Adrenal gland (tissue), 19 donors: ENCODE measurements at places on chromosomes 1 and 21. TPM values are rescaled to one million over a fixed set of nuclear protein-coding genes. Genes with fewer than 3 reads are reported as not detected.
A peak's percentile ranks its signal among the peaks of the same experiment; 100 is the strongest.

C4BPA gene
- total RNA-seq: not detected

GRCh38 chr1:208807446-208808127 is 563.4 kb upstream of the PLXNA2 start:
- DNase-seq: no peak
- no peaks in the 10 kb centered on the region for H3K4me1 ChIP-seq
- no peak overlapping the region for H3K27ac ChIP-seq
- no peaks in the 10 kb centered on the region for H3K36me3 ChIP-seq

GRCh38 chr1:203306089-203306964 is 1.0 kb downstream of the BTG2 start:
- peak; percentile 89 for DNase-seq
- peak overlapping the region; percentile 91 for H3K4me3 ChIP-seq
- no peaks in the 10 kb centered on the region for H3K27me3 ChIP-seq
- H3K4me1 ChIP-seq: peaks cover 44% of the 10 kb centered on the region
- peaks cover 22% of the 10 kb centered on the region for H3K36me3 ChIP-seq
- peak overlapping the region; percentile 78 for H3K27ac ChIP-seq

GRCh38 chr1:156933136-156933535 is 12.7 kb downstream of the LRRC71 start:
- H3K4me1 ChIP-seq: no peaks in the 10 kb centered on the region
- no peak overlapping the region for H3K27ac ChIP-seq
- no peak for DNase-seq
- H3K36me3 ChIP-seq: no peaks in the 10 kb centered on the region
- H3K27me3 ChIP-seq: no peaks in the 10 kb centered on the region
- H3K4me3 ChIP-seq: no peak overlapping the region

DNA sequence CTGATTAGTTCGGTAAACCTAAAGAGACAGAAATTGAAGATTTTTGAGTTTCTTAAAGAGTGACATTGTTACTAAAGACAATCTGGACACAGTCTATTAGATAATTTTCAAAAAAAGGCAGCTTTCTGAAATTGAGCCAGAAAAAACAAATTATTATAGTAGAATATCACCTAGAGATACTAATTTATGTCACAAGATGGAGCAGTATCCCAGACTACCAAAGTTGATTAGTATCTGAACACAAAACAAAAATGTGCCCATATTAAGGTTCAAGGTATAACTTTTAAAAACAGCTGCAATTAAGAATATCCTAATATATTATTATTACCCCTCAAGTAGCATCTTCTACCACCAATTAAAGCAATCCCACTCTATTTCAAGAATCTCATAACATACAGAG is 40.5 kb upstream of the SYT2 start:
- no peak for DNase-seq
- no peak overlapping the region for H3K4me3 ChIP-seq
- no peaks in the 10 kb centered on the region for H3K4me1 ChIP-seq

GRCh38 chr1:24278726-24279125 is 40.4 kb upstream of the GRHL3 start:
- H3K4me3 ChIP-seq: no peak overlapping the region
- no peaks in the 10 kb centered on the region for H3K27me3 ChIP-seq
- DNase-seq: no peak
- H3K36me3 ChIP-seq: no peaks in the 10 kb centered on the region
- H3K27ac ChIP-seq: no peak overlapping the region

- no peaks in the 10 kb centered on the region for H3K36me3 ChIP-seq
- peaks cover 12% of the 10 kb centered on the region for H3K4me1 ChIP-seq
- no peak for DNase-seq
- no peaks in the 10 kb centered on the region for H3K27me3 ChIP-seq
Observed at GRCh38 chr1:43872280-43872679, 61.3 kb upstream of the ARTN start.

- DNase-seq: no peak
- H3K36me3 ChIP-seq: no peaks in the 10 kb centered on the region
- no peaks in the 10 kb centered on the region for H3K27me3 ChIP-seq
- H3K4me3 ChIP-seq: no peak overlapping the region
- H3K27ac ChIP-seq: no peak overlapping the region
- no peaks in the 10 kb centered on the region for H3K4me1 ChIP-seq
Observed at GRCh38 chr1:201516511-201517127, 9.7 kb upstream of the CSRP1 start.

- H3K27me3 ChIP-seq: no peaks in the 10 kb centered on the region
- no peaks in the 10 kb centered on the region for H3K36me3 ChIP-seq
- DNase-seq: peak; percentile 68
- no peak overlapping the region for H3K27ac ChIP-seq
Observed at GRCh38 chr1:236156512-236157208, 14.3 kb downstream of the GPR137B start.

DNA sequence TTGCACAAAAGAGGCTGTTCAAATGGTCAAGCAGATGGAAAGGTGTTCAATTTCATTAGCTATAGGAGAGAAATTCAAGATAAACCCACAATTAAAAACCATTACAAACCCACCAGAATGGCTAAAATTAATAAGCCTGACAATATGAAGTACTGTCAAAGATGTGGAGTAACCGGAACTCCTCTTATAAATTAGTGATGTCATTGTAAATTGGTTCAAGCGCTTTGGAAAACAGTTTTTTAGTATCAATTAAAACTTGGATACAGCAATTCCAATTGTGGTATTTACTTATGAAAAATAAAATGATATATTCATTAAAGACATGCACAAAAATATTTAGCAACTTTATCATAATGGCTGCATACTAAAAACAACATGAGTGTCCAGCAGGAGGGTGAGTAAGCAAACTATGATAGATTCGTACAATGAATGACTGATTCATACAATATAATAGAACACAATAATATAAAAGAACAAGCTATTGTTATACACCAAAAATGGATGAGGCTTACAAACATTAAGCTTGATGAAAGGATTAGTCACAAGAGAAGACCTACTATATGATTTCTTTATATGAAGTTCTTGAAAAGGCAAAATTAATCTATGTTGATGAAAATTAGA is 38.4 kb upstream of the FGGY start:
- H3K27me3 ChIP-seq: no peaks in the 10 kb centered on the region
- no peak for DNase-seq
- no peaks in the 10 kb centered on the region for H3K4me1 ChIP-seq
- no peaks in the 10 kb centered on the region for H3K36me3 ChIP-seq

GRCh38 chr1:155078469-155079209 is at the start of gene EFNA3:
Gene EFNA3 (plus strand): TSS chr1:155078837. CDS start chr1:155078942, 105 bp downstream.
- no peaks in the 10 kb centered on the region for H3K36me3 ChIP-seq
- no peak within 1 kb of the TSS for H3K27ac ChIP-seq
- H3K4me1 ChIP-seq: peaks cover 28% of the 10 kb centered on the region
- peaks cover 39% of the 10 kb centered on the region for H3K27me3 ChIP-seq
- peak; percentile 62 for DNase-seq

DNA sequence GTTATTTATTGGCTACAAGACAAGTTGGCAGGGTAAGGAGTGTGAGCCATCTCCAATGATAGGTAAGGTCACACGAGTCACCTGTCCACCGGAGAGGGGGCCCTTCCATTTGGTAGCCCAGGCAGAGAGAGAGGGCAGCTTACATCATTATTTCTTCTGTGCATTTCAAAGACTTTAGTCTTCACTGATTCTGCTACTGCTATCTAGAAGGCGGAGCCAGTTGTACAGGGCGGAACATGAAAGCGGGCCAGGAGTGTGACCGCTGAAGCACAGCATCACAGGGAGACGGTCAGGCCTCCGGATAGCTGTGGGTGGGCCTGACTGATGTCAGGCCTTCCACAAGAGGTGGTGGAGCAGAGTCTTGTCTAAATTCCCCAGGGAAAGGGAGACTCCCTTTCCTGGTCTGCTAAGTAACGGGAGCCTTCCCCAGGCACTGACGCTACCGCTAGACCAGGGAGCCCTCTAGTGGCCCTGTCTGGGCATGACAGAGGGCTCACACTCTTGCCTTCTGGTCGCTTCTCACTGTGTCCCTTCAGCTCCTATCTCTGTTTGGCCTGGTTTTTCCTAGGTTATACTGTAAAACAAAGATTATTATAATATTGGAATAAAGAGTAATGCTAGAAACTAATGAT is 36.7 kb downstream of the ZNF695 start:
- no peak overlapping the region for H3K4me3 ChIP-seq
- H3K27me3 ChIP-seq: no peaks in the 10 kb centered on the region
- no peaks in the 10 kb centered on the region for H3K36me3 ChIP-seq
- DNase-seq: peak; percentile 70
- no peak overlapping the region for H3K27ac ChIP-seq
